Activated T-cell treated with anti-CD3 and anti-CD28 coated beads for 24 hours (primary cell): ENCODE measurements at places on chromosomes 1 and 21.
A peak's percentile ranks its signal among the peaks of the same experiment; 100 is the strongest.

DNA sequence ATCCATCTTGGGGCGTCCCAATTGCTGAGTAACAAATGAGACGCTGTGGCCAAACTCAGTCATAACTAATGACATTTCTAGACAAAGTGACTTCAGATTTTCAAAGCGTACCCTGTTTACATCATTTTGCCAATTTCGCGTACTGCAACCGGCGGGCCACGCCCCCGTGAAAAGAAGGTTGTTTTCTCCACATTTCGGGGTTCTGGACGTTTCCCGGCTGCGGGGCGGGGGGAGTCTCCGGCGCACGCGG lies 282 bp upstream of the SOD1 start:
- no peak for DNase-seq

DNA sequence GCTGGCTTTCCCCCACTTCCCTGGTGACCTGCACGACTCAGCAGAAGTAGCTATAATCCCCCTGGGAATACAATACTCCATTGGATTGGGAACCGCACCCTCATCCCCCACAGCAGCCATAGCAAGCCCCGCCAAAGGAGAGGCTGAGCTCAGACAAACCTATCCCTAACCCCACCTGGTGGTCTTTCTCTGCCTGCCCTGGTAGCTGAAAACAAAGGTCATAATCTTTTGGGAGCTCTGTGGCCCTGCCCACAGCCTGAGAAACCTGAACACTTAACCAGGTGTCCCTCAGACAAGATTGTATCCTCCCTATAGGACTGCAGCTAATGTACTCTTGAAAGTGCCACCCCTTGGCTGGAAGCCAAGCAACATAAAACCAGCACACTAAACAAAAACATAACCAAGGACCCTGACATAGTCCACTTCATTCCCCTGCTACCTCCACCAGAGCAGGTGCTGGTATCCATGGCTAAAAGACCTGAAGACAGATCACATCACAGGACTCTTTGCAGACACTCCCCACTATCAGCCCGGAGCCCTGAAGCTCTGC lies 71.6 kb upstream of the RUNX1 start:
- DNase-seq, result no peak

DNA sequence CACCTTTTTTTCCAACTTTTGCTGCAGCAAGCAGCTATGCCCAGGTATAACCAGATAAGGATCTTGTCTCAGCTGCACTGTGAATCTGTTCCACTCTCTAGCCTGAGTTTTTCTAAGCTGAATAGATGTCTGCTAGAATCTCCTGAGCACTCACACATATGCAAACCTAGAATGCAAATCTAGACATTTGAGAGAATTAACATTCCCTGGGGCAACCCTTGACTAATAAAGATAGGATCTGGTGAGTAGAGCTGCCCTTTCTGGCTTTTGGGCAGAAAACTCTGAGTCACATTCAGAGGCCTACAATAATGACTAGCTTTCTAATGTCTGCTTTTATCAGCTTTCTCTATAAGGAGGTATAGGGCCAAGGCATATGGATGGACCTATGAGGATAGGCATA lies 61.4 kb upstream of the BARHL2 start:
- no peak for DNase-seq

DNA sequence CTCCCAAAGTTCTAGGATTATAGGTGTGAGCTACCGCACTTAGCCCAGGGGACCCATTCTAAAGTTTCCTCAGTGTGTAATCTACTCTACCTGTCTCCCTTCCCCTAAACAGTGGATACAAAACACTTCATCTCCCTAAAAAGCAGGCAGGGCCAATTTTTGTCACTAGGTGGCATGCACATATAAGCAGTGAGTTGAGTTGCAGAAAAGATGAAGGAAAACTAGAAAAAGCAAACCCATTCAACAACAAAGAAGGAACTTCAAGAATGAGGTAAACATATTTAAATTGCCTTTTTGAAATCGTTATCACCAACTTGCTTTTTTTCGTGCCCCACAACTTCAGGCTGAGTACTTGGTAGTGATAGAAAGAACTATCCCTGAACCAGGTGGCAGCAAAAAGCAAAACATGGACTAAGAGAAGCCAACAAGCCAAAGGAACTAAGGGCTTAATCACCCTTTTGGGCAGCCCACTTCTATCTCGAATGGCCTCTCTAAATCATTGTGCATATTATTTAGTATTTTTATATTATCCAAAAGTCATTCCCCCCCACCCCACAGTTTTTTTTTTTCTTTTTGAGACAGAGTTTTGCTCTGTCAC lies 19.7 kb upstream of the ALDH9A1 start:
- DNase-seq, result no peak

DNA sequence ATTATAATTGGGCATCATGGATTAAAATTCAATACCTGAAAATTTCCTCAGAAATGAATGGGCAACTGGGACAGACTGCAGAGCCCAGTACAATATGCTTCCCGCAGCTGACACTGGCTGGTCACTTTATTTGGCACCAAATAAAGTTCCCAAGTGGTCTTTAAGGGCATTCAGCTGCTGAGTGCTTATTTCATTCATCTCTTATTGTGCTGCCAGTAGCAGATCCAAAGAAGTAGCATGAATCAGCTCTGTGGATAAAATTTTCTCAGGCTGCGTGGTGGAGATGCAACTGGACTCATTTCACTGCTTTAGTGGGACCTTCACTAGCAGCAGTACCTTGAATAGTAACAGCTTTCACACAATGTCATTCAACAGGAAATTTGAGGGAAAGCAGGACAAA lies 226.3 kb upstream of the ADGRL2 start:
- DNase-seq, result no peak

DNA sequence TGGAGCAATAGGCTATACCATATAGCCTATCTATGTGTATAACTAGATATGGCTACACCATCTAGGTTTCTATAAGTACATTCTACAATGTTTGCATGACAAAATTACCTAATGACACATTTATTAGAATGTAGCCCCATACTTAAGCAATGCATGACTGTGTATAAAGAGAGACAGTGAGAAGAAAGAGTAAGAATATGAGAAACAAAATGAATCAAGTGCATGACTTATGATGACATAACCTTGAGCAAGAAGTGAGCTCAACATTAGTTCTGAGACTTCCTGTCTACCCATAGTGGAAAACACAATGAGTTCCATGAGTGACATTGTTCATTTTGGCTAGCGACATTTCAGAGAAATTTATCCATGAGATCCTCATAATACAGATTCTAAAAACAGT lies 10.1 kb downstream of the SLC44A5 start:
- no peak for DNase-seq

DNA sequence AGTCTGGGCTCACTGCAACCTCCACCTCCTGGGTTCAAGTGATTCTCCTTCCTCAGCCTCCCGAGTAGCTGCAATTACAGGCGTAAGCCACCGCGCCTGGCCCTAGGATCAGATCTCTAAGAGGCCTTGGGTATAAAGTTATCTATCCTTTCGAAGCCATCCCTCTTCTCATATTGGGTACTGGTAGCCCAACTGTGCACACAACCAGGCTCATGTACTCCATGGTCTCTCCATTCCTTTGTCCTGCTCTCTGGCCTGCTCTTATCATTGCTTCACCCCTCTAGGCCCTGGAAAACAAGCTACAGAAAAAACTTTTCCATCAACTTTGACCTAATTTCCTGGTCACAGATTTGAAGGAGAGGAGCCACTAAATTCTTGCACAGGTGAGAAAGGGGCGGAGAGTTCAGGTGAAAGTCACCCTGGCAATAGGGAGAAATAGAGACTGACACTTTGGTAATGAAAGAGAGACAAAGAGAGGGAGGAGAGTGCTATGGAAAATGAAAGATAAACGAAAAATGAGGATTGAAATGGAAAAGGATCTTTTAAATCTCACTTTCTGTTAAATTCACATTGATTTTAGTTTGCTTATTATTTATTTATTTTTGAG lies 6.0 kb downstream of the TXNIP start:
- DNase-seq, result no peak

DNA sequence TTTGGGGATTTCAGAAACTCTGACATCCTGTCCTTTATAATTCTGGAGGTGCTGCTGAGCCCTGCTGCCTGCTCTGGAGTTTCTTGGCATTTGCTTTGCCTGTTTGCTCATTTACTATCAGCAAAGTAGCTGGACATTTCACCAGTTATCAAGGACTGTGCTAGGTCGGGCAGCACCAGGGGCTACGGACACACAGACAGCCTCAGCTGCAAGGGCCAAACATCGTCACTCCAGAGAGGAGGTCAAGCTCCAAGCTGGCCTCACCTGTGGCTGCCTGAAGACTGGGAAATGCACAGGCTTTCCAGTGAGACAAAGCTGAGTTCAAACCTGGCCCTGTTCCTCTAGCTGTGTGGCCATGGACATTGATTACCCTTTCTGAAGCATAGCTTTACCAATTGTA lies 143.7 kb downstream of the LRIG2 start:
- DNase-seq, result no peak

- no peak for DNase-seq
Observed at GRCh38 chr1:183180634-183181056, 5.4 kb upstream of the LAMC2 start.

DNA sequence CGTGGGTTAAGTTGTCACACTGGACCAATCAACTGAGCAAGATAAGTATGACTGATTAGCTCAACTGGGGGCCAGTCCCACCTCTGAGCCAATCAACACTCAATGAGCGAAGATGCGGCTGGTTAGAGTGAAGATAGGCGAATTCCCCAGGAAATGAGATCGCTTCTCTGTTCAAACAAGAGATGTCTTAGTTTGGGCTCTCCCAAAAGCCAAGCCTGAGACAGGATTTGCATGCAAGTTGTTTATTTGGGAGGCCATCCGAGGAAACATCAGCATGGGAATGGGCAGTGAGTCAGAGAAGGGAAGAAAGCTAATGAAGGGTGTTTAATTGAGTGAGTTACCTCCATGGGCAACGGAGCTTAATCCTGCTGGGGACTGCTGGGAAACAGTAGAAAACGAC lies 4.9 kb upstream of the GJB5 start:
- no peak for DNase-seq

GRCh38 chr1:230026572-230026971 lies 40.5 kb upstream of the GALNT2 start:
- no peak for DNase-seq

DNA sequence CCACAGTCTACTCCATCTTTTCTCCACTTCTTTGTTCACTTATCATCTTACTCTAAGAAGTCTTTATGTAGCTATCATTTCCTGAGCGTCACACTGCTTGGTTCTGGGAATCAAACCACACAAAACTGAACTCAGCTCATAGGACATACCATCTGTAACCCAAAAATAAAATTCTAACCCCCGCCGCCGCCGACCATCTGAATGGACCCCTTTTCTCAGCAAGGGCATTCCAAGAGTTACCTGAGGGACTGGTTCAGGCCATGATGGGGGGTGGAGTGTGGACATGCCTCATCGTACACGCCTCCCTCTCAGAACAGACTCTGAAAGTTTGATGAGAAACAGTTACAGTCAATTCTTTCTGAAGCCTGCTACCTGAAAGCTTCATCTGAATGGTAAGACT lies 12.6 kb upstream of the CHI3L2 start:
- DNase-seq, result no peak

- DNase-seq, result peak; percentile 24
Observed at GRCh38 chr1:160460683-160461287, 60.4 kb downstream of the VANGL2 start.

DNA sequence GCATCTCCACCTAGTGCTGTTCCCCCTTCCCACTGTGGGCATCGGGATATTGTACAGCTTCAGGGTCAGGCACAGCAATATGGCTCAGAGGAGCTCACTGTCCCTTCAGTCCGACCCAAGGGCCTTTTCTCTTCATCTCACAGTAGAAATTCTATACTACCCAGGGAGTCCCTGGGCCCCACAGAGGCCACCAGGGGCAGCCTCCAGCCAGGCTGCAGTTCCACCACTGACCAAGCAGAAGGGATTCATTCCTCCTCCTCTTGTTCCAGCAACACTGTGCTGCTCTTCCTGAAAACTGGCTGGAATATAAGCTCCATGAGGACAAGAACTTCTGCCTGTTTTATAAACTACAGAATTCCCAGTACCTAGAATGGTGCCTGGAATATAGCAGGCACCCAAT lies 70.5 kb downstream of the CD34 start:
- DNase-seq, result no peak

GRCh38 chr1:193694741-193695140 lies 508.3 kb upstream of the B3GALT2 start:
- DNase-seq, result no peak

DNA sequence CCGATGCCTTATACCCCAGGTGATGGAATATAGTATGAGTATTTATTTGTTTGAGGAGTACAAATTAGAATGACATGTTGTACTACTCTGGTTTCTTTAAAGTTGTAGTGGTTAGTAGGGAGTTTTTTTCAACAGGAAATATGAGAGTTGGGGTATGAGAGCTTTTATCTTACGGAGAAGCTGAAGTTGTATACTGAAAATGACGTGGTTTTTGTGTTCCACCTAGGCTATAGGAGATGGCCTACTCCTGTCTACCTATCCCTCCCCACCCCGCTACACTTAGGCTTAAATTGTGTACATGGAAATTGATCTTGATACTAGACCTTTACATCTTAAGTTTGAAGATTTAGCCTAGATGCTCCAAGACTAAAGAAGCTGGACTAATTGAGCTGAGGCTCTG lies 6.8 kb upstream of the HAX1 start:
- DNase-seq, result no peak

- DNase-seq, result no peak
Observed at GRCh38 chr1:92168657-92169056, 49.1 kb upstream of the C1orf146 start.

DNA sequence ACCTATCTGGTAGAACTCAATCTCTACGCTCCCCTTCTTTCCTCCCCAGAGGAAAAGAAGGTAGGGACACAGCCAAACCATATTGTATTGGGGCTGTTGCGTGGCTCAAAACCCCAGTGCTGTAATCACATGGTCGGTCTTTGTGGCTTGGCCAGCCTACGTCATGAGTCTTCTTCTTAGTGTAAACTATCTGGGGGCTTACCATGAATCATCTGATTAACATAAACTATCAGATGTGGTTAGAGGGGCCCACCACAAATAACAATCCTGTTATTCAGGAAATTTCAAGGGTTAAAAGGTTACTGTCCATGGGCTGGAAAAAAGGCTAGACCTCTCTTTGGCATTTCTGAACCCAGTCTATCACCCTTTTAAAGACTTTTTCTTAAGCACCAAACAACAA lies 49.5 kb upstream of the GPR52 start:
- no peak for DNase-seq

GRCh38 chr1:179938752-179939151 lies 15.9 kb upstream of the CEP350 start:
- DNase-seq, result no peak

DNA sequence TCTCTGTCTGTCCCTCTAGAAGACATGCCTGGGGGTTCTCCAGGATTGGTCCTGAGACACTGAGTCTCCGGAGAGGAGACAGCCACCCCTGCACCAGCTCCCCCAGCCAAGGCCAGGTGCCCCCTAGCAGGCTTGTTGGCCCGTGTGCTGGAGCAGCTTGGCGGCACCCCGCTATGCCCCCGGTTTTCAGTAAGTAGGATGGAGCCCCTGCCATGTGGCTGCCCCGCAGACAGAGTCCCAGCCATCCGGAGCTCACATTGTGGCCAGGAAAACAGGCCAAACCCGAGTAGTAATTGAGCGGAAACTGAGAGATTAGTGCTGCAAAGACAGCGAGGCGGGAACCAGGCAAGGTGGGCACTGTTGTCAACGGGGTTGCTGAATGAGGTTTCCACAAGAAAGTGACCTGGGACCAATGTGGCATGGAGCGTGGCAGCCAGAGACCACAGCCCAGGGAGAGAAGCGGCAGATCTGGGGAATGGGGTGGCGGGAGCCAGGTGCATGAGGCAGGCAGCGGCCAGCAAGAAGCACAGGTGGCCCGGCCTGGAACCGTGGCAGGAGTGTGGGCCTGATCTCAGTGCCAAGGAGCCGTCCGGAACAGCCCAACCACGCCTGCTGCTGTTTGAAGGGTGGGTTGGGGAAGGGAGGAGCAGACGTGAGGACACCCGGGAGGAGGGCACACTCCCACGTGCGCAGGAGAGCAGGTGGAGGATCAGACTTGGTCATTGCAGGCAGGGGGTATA lies 137.4 kb upstream of the VAMP3 start:
- DNase-seq, result no peak
